NCI-H526 (cell line): ENCODE measurements at places on chromosomes 7 and 10.

DNA sequence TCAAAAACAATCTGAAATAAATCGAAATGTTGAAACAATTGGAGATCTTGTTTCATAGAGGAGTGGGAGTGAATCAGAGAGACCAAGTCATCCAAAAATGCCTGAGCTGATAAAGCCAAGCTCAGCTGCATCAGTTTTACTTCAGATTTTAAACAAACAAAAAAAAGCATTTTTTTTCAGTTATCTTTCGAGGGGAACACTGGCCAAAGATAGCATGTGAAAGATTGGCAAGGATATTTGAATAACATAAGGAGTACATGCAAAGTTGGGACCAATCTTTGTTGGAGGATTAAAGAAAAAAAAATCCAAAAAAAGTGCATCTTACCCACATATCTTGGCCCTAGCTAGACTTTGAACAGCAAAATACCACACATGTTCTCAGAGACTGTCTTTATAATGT is 47.2 kb downstream of the RHOBTB1 start:
- DNase-seq = no peak

- DNase-seq = no peak
Measured at GRCh38 chr10:44776181-44776580, 135.0 kb upstream of the TMEM72 start.

DNA sequence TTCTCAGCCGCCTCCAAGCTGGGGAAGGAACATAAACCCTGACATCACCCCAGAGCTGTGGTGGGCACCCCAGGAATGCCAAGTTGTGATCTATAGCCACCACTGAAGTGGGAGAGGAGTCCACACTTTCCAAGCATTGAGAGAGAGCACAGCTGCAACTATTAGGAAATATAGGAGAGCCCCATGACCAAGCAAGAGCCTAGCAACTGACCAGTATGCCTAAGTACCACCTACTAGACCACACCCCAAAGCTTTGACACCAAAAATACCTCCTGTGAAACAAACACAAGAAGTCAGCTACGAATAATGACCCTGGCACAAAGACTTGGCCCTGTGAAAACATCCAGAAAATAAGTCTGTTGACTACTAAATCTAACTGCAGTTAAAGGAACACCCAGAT is 804.1 kb upstream of the IGFBP3 start:
- no peak for DNase-seq

GRCh38 chr10:18319628-18320027 is 179.4 kb downstream of the CACNB2 start:
- no peak for DNase-seq

DNA sequence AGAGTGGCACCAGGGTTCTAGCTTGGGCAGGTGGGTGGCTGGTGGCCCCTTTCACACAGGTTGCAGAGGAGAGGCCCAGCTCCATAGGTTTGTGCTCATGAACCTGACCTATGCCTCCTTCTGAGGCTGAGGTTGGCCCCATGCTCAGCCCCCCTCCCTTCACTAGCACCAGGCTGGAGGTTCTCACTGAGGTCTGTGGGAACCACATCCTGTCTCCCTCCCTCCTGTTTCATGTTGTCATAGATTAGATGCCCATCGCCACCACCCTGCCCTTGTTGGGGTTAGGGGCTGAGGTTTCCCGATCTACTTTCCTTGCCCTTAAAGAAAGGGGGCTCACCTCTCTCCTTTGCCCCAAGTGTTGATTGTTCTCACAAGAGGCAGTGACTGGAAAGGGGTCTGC is 14.7 kb downstream of the NEUROG3 start:
- DNase-seq = no peak

GRCh38 chr10:35700487-35700882 is 58.4 kb upstream of the FZD8 start:
- peak; percentile 9 for DNase-seq

GRCh38 chr10:104809288-104810090 is 168.4 kb downstream of the SORCS3 start:
- DNase-seq = no peak

DNA sequence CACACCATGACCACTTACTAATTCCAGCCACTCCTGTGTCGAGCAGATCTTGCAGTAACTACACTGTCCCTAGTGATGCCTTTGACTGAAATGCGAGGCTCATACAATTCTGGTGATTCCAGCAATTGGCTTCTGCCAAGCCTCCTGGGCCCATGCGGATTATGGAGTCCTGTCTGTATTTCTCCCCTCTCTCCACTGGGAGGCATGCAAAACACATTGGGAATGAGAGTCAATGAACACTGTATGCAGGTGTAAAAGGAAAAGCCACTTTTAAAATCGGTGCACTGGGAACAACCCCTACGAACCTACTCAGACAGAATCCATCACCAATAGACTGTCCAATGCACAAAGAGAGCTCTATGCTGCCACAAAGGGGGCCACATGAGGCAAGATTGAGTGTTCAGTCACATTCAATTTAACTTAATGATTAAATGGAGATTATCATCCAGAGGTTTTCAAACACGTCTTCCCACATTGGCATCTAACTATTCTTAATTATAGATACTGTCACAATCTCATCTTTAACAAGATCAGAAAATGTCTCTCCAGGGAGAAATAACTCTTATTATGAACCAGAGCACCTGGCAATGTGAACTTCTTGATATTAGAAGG is 550.6 kb downstream of the GLRX3 start:
- DNase-seq = peak; percentile 67

- no peak for DNase-seq
Measured at GRCh38 chr7:12709726-12710502, 22.5 kb downstream of the ARL4A start.

- DNase-seq = no peak
Measured at GRCh38 chr10:10657139-10657760, 360.4 kb upstream of the CELF2 start.

DNA sequence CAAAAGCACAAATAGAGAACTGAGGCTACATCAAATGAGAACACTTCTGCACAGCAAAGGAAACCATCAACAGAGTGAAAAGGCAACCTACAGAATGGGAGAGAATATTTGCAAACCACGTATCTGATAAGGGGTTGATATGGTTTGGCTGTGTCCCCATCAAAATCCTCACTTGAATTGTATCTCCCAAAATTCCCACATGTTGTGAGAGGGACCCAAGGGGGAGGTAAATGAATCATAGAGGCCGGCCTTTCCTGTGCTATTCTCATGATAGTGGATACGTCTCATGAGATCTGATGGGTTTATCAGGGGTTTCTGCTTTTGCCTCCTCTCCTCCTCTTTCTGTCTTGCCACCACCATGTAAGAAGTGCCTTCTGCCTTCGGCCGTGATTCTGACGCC is 120.6 kb upstream of the FRMD4A start:
- no peak for DNase-seq

GRCh38 chr7:74365322-74366022 is 76.3 kb downstream of the CLIP2 start:
- DNase-seq = peak; percentile 14

GRCh38 chr7:100901921-100902332 is 6.2 kb upstream of the ACHE start:
- no peak for DNase-seq

DNA sequence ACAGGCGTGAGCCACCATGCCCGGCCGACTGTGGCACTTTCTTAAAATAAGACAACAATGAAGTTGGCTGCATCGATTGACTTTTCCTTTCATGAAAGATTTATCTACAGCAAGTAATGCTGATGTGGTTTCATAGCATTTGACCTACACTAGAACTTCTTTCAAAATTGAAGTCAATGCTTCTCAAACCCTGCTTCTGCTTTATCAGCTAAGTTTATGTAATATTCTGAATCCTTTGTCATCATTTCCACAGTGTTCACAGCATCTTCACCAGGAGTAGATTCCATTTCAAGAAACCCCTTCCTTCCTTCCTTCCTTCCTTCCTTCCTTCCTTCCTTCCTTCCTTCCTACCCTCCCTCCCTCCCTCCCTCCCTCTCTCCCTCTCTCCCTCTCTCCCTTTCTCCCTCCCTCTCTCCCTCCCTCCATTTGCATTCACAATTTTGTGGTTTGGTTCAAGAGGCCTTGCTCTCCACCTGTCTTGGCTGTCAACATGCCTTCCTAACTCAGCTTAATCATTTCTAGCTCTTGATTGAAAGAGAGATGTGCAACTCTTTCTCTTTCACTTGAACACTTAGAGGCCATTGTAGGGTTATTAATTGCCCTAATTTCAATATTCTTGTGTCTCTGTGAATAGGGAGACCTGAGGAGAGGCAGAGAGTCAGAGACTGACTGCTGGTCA is 52.1 kb downstream of the HDAC9 start:
- DNase-seq = no peak

DNA sequence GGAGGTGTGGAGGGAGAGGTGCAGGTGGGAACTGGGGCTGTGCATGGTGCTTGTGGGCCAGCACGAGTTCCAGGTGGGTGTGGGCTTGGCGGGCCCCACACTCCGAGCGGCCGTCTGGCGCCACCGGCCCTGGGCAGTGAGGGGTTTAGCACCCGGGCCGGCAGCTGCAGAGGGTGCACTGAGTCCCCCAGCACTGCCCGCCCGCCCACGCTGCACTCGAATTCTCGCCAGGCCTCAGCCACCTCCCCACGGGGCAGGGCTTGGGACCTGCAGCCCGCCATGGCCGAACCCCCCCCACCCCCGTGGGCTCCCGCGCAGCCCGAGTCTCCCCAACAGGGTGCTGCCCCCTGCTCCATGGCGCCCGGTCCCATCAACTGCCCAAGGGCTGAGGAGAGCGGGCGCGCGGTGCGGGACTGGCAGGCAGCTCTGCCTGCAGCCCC is 810.2 kb downstream of the PCDH15 start:
- DNase-seq = no peak

DNA sequence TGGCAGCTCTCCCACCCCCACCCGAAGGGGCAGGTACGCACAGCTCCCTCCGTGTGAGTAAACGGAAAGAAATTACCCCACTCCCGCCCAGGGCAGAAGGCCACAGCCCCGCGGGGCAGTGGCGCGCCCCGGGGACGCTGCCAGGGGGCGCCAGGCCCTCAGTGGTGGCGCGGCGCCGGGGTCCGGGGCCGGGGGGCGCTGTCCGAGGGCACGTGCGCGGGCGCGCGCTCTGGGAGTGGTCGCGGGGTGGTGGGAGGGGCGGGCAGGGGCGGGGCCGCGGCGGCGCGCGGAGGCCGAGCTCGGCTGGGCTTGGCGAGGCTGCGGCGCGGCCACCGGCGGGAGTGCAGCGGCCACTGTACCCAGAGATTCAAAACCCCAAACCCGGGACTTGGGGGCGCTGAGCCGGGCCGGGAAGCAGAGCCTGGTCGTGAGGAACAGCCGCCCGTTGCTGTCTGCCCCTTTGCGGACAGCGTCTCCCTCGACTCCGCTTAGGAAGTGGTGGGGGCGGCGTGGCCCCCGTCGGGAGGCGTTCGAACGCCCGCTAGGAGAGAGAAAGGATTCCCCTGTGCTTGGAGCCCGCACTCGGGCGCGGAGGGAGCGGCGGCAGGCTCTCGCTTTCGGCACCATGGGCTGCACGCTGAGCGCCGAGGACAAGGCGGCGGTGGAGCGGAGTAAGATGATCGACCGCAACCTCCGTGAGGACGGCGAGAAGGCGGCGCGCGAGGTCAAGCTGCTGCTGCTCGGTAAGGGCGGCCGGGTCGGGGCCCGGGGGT is at the start of gene GNAI1:
Gene GNAI1, plus strand, starts transcription at position 296 of the 773 bp plus-strand sequence. Its CDS starts 330 bp downstream, at position 626.
- DNase-seq = peak; percentile 71

DNA sequence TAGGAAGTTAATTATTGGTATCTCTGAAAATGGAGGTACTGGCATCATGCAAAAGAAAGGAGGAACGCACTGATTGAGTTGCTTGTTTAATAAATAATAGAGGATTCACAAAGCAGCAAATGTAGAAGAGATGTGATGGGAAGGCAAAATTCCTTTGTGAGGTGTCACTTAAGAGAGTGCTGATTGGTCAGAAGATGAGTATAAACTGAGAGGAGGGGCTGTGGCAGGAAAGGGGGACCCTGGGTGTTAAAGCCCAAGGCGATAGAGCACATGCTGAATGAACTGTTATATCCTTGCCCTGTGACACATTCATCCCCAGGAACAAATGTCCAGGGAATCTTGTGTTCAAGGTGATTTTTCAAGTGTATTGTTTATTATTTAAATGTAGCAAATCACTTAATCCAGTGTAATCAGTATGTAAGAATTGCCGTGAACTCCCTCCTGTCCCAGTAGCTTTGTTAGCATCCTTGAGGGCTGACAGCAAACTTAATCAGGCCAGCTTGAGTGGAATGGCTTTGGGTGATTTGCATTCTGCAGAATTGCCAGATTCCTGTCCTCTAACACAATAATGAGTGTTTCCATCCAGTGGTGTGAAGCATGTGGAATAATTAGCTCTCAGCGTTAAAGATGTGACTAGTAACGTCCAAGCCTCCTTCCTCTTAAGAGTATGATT is 111.9 kb downstream of the CHN2 start:
- DNase-seq = no peak

- DNase-seq = no peak
Measured at GRCh38 chr10:118238573-118239235, 103.4 kb downstream of the FAM204A start.

DNA sequence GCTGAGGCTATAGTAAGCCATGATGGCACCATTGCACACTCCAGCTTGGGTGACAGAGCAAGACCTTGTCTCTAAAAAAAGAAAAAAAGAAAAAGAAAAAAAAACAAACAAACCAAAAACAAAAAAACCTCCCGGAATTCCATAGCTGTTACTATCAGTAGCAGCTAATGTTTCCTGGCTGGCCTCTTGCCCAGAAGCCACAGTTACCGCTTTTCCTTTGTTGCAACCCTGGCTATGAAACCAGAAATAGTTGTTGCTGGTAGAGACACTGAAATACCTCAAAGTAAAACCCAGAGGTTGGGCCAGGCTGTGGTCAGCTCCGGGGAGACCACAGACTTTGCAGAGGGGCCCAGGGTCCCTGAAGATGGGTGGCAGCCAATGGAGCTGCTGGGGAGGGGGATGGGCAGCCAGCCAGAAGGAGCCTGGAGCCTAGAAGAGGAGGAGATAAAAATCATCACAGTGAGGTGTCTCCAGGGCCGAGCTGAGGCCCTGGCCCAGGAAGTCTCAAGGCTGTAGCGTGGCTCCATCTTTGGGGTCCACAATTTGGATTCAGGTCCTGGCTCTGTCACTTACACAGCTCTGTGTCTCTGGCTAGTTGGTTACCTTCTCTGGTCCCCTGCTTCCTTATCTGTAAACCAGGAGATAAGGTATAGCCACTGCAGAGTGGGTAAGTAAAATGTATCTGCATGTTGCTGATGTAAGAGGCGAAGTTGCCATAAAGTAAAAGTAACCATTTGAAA is 3.4 kb upstream of the CHST12 start:
- no peak for DNase-seq

DNA sequence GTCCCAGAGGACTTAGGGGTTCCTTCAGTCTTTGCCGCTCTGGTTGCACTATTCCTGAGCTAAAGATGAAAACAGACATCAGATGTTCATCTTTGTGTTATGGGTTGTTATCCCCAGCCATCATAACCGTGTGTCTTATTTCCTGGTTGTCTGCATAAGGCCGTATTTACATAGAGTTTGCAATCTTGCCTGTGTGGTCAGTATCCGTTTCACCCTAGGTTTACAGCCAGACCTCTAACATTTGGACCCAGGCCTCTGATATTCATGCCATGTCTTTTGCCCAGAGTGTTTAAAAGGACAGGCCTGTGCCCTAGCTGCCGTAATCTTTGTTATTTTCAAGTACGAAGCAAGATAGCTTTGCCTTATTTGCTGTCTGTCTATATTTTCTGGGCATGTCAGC is 26.6 kb downstream of the LRRC4 start:
- DNase-seq = peak; percentile 30
